ENCODE measurements at places on chromosomes 5 and 9.

GRCh38 chr9:68898781-68899439, 115.0 kb downstream of the PRKACG start:
- no peak for DNase-seq

DNA sequence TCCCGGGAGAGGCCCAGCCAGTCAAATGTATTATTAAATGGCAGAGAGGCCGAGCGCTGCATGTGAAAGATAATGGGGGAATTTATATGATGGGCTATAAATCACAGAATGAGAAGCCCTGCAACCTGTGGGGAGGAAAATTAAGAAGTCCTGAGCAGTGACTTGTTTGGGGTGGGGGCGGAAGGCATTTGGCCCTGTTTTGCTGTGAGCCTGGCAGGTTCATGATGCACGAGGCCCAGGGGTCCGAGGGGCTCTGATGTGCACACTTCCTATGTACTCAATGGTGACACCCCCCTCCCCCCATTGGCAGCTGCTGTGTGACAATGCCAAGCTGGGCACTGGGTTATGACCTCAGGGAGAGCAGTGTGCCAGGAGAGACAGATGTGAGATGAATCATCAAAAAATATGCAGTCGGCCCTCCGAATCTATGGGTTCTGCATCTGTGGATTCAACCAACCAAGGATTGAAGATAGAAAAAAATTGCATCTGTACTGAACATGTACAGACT, 13.7 kb upstream of the DAB2IP start:
- DNase-seq = peak; percentile 80

DNA sequence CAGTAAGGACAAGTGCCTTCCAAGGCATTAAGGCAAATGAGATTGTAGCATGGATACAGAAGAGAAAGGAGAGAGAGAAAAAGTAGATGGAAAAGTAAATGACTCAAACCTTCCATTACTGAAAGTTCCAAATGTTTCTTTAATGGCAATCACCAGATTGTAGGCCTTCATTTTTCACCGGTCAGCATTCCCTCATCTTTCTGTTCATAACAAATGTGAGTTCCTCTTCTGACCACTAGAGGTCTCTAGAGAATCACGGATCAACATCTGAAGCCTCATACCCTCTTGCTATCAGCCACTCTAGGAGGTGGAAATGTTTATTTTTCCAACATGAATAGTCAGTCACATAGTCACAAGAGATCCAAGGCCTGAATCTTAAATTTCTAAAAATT, 73.6 kb upstream of the RPS23 start:
- no peak for DNase-seq

DNA sequence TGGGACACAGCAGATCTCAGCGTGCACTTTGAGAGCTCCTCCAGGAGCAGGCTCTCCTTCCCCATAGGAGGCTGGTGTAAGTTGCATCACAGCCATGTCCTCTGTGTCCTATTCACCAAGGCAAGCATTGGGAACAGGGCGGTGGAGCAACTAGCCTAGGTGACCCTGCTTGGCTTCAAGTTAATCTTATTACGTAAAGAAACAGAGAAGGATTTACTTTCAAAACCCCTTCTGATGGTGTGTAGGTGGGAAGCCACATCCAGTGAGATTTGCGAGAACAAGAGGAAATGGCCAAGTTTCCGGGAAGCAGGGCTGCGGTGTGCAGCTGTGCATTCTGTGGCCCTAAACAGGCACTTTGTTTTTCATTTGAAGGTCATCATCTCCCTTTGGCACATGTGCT, 80.2 kb downstream of the TRIO start:
- DNase-seq = no peak

GRCh38 chr5:56358703-56359681, 125.9 kb upstream of the ANKRD55 start:
- peak; percentile 75 for DNase-seq

DNA sequence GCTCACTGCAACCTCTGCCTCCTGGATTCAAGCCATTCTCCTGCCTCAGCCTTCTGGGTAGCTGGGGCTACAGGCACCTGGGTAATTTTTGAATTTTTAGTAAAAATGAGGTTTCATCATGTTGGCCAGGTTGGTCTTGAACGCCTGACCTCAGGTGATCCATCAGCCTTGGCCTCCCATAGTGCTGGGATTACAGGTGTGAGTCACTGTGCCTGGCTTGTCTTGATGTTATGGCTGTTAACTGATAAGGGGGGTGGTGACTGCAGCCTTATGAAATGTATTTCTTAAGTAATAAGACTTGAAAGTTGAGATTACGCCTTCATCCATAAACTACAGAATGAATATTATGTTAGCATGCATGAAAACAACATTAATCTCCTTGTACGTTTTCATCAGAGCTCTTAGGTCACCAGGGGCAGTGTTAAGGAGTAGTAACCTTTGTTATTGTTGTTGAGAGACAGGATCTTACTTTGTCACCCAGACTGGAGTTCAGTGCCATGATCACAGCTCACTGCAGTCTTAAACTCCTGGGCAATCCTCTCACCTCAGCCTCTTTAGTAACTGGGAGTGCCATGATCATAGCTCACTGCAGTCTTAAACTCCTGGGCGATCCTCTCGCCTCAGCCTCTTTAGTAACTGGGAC, 148.3 kb downstream of the ATP10B start:
- DNase-seq = no peak

GRCh38 chr5:160638161-160638742, 213.8 kb downstream of the ATP10B start:
- DNase-seq = no peak

- no peak for DNase-seq
Observed at GRCh38 chr5:100448111-100448528, 87.1 kb upstream of the FAM174A start.

GRCh38 chr9:128593039-128593438, 40.7 kb downstream of the SPTAN1 start:
- DNase-seq = no peak

DNA sequence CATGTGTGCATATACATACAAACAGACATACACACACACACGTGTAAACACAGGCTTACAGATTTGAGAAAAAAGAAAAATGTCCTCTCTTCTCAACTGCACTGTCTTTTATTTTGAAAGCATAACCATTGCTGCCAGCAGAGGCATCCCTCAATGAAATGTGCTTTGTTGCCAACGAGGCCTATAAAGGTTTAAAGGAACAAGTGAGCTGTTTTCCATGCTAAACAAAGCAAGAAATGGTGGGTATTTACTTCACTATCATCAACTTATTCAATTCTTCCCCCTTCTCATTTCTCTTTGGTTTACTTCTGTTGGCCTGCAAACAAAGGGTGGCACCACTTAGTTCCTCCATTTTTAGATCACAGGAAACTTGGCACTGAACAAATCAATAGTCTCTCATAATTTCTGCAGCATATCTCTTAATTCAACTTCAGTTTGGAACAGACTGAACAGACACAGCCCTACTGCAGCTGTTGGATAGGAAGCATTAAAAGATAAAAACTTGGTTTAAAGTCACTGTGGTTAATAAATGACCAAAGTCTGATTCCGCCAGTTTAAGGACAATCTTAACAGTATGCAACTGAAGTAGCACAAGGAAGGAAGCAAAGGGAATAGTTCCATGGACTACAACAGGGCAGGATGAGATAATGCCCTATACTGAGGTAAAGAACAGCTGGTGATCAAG, 21.7 kb downstream of the TTC33 start:
- DNase-seq = no peak

- no peak for DNase-seq
Observed at GRCh38 chr9:14671377-14671776, 21.9 kb downstream of the ZDHHC21 start.

- DNase-seq = no peak
Observed at GRCh38 chr9:124010303-124010664, 1.3 kb upstream of the LHX2 start.

- no peak for DNase-seq
Observed at GRCh38 chr5:151612689-151613427, 21.7 kb upstream of the FAT2 start.

- DNase-seq = no peak
Observed at GRCh38 chr5:72412283-72413055, 92.3 kb downstream of the PTCD2 start.
